Activated T-cell treated with anti-CD3 and anti-CD28 coated beads for 4 hours (primary cell): ENCODE measurements at places on chromosomes 13 and 19.

DNA sequence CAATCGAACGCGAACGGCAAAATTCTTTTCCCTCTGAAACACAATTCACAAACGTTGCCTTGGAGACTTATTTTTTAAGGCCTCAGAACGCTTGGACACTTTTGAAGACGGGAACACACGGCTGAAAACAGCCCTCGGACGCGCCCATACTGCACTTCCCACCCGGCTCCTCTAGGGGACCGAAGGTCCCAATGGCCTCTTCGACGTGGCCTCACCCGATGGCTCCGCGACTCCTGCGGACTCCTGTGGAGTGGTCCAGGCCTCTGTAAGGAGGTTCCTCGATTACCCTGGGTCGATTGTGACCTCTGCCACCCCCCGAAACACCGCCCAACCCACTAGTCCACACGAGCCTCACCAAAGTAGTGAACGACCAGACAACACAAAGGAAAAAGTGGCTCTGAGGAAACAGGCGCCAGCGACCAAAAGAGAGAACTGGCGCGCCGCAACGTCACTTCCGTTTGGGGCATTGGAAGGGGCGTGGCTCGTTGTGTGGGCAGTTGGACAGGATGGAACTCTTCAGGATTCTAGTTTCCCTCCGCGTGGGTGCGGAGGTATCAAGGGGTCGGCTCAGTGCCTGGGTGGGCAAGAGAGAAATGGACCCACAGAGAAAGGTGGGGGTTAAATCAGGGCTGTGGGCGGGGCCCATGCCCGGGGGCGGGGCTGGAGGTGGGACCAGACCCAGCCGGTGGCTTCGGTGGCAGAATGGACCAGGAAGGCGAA, at the start of gene ZNF560:
Gene ZNF560 (minus strand): TSS at position 434 of the 720 bp plus-strand sequence. CDS start 23,303 bp downstream, outside the sequence.
- no peak for DNase-seq

DNA sequence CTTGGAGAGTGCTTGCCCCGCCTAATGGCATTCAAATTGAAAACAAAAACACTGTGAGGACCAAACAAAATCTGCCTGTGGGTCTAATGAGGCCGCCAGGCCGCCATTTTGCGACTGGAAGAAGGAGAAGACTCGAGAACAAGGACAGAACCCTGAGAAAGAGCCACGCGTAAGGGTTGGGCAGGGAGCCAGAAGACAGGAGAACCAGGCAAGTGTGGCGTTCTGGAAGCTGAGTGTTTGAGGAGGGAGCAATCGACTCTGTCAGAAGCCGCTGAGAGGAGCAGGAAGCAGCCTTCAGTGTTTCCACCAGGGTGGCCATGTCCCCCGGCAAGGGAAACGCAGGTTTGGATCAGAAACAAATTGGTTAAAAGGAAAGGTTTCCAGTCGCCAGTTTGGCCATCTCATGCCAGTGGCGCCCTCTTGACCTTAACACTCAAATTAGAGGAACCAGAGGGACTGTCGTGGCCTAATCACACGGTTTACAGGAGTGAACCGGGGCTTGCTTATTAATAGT, 10.2 kb upstream of the PTOV1 start:
- no peak for DNase-seq

- no peak for DNase-seq
These were observed 170.6 kb downstream of the TEX29 start for GRCh38 chr13:111491021-111491420.

DNA sequence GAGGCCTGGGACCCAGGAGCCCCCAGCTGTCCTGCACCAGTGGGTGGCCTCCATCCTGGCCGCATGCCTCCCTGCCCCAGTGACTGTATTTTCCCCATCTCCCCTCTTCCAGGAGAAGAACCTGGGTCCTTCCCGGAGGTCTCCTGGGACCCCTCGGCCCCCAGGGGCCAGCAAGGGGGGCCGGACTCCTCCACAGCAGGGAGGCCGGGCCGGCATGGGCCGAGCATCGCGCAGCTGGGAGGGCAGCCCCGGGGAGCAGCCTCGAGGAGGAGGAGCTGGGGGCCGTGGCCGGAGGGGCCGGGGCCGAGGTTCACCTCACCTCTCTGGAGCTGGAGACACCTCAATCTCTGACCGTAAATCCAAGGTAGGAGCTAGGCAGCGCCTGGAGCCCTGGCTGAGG, 4.2 kb downstream of the CCDC9 start:
- no peak for DNase-seq
